ENCODE measurements at places on chromosomes 11 and 22.

- DNase-seq: peak; percentile 28
Measured at GRCh38 chr22:50599816-50600455, 657 bp upstream of the MAPK8IP2 start.

GRCh38 chr11:110349138-110349996, 53.0 kb upstream of the RDX start:
- peak; percentile 76 for DNase-seq

DNA sequence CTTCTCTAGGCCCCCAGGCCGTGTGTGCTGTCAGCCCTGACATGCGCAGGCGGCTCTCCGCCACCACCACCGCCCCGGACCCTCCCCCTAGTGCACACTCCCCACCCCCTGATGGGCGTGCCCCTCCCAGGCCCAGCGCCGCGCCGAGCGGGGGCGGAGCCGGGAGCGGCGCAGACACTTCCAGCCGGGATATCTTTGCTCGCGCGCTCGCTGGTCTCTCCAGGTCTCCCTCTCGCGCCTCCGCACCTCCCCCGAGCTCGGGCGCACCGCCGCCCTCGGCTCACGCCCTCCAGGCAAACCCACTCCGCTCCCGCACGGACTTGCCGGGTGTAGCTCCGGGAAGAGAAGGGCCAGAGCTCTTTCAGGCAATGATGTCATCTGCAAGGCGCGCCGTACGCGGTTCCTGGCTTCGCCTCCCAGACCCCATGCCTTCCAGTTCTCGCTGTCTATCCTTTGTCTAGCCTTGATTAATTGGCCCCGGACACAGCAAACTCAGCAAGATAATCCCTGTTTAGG, at the start of gene SCN3B:
Gene SCN3B, minus strand, starts transcription at position 59 of the 516 bp plus-strand sequence. CDS start 823 bp downstream, outside the sequence.
- DNase-seq: peak; percentile 44

GRCh38 chr11:115377882-115378296, 126.3 kb downstream of the CADM1 start:
- DNase-seq: no peak

DNA sequence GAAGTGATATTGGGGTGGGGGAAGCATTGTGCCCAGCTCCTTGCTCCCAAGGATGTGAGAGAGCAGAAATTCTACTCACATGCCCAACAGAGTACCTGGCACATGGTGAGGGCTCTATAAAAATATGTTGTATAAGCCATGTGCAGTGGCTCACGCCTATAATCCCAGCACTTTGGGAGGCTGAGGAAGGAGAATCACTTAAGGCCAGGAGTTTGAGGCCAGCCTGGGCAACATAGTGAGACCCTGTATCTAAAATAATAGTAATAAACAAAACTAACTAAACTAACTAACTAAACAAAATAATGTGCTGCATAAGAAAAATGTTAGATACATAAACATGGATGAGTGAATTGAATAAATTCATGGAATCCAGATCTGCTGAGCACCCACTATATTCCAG, 33.2 kb upstream of the LRRC32 start:
- DNase-seq: no peak

- no peak for DNase-seq
Measured at GRCh38 chr11:112565551-112565950, 304.9 kb upstream of the PLET1 start.

- no peak for DNase-seq
Measured at GRCh38 chr11:132977746-132978145, 554.6 kb downstream of the OPCML start.

GRCh38 chr11:62880231-62880802, 379 bp upstream of the SLC3A2 start:
- no peak for DNase-seq

DNA sequence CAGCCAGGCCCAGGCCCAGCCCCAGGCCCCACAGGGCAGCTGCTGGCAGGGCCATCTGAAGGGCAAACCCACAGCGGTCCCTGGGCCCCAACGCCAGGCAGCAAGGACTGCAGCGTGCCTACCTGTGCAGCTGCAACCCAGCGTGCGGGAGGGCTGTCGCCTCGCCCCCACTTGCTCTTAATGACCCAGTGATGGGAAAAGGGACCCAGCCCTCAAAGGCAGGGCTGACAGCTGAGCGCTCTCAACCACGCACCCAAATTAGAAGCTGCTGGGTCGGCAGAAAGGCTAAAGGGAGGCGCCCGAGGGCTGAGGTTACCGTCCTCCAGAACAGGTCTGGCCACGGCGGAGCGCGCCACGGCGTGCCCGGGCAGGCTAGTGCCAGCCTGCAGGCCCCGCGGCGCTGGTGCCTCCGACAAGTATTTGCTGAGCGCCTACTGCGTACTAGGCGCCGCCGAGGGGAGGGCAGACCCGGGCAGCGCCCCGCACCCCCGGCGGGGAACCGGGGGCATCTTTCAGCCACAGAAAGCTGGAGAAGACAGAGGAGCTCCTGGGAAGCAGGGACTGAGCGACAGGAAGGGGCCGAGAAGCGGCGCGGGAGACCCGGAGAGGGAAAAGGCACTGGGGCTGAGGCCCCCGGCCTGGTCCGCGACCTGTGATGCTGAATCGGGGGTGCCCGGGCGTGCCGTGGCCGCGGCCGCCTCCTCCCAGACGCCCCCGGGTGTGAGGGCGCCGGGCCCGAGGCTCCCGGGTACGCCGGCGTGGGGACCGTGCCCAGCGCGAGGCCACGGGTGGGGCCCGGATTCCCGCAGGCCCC, 773 bp downstream of the HRAS start:
- DNase-seq: no peak

DNA sequence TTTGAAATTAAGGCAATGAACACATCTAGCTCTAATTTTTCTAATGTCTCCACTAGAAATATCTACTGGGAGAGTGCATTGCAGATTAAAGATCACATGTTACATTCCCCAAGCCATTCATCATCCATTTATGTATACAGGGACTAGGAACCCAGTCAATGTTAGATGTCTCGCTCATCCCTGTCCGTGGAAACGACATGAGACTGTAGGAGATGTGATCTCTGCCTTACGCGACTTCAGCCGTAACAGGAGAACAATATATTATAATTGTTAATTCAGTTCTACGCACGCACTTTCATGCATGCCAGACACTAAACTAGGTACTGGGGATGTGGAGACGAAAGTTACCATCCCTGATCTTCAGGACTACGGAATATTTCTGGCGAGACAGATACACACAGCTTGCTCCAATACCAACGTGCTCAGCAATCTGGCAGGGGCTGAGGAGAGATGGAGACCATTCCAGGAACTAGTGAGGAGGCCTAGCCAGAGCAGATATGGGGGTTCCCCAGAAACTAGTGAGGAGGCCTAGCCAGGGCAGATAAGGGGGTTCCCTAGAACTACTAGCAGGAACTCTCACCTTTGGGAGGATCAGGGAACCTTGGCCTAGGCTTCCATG, 706 bp downstream of the DCPS start:
- DNase-seq: no peak

GRCh38 chr11:64251016-64251752, at the start of gene PLCB3:
PLCB3 (plus strand) TSS chr11:64251530; CDS start chr11:64251650, 120 bp downstream.
- DNase-seq: no peak

DNA sequence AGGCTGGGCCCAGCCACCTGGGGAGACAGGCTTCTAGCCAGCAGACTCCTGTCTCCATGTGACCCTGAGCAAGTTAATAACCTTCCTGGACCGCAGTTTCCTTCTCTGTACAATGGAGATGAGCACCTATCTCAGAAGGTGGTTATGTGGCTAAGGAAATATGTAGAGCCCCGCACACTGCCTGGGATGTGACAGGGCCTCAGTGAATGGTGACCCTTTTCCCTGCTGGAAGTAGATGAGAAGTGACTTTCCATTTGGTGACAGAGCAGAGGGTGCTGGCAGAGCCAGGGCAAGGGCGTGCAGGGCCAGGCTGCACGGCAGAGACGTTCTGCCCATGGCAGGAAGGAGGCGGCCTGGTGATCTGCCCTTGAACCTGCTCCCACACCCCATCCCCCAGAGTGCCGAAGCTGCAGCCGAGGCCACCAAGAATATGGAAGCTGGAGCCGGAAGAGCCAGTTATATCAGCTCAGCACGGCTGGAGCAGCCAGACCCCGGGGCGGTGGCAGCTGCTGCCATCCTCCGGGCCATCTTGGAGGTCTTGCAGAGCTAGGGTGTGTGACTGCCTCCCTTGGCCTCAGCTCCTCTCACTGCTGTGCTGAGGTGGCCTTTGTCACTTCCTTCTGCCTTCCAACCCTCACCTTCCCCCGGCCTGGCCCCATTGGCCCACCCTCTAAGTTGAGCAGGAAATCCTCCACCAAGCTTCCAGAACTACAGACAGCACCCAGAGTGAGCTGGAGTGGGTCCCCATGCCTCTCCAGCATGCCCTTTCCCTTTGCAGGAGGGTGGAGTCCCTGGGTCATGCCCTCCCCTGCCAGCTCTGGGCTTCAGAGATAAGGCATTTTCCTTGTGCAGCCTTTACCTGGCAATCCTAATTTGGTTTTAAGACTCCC, 13.2 kb downstream of the TKFC start:
- no peak for DNase-seq

DNA sequence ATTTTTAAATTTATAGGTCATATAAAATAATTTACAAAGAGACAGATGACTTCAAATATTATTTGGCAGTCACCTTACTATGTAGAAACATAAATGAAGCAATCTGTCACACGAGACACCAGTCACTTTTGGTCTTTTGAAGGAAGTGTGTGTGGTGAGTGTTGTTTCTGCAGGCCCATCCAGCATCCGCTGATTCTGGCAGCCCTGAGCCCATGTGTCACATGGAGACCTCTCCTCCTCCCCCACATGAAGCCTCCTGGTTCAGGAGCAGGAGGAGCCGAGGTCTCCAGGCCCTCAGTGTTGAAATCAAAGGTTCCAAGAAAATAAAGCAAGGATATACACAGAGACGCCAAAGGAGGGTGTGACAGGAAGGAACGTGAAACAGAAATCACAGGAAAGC, 60.1 kb downstream of the ARFGAP3 start:
- DNase-seq: no peak

GRCh38 chr11:58640386-58641023, 18.0 kb downstream of the CNTF start:
- DNase-seq: no peak

GRCh38 chr11:45400591-45400990, 114.5 kb upstream of the SYT13 start:
- no peak for DNase-seq

- no peak for DNase-seq
Measured at GRCh38 chr11:83648610-83649527, 362.7 kb upstream of the CCDC90B start.

GRCh38 chr11:90197377-90197776, 25.5 kb downstream of the CHORDC1 start:
- DNase-seq: no peak

GRCh38 chr11:103157542-103157941, 48.3 kb downstream of the DYNC2H1 start:
- no peak for DNase-seq

GRCh38 chr11:64501500-64502427, 89.3 kb upstream of the SLC22A12 start:
- DNase-seq: no peak

DNA sequence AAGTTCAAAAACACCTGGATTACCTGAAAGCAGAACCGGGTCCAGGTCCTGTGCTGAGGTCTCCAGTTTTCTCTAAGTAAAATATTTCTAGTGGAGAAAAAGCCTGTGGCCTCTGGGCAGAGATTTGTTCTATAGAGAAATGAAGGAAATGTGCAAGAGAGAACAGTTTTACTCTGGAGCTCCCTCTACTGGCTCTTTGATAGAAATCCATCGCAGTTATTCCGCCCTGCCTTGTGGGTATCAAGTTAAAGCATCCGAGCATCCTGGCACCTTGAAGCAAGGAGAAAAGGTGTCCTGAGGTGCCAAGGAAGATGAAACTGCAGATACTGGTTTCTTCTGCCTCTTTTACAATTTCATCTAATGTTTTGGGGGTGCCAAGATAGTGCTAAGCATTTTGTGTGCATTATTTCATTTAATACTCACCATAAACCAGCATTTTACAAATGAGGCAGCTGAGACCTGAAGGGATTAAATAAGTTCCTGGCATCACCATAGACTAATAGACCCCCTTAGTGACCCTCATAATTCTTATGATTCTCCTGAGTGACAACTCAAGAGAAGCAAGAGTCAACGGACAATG, 113.1 kb upstream of the HSD17B12 start:
- no peak for DNase-seq

DNA sequence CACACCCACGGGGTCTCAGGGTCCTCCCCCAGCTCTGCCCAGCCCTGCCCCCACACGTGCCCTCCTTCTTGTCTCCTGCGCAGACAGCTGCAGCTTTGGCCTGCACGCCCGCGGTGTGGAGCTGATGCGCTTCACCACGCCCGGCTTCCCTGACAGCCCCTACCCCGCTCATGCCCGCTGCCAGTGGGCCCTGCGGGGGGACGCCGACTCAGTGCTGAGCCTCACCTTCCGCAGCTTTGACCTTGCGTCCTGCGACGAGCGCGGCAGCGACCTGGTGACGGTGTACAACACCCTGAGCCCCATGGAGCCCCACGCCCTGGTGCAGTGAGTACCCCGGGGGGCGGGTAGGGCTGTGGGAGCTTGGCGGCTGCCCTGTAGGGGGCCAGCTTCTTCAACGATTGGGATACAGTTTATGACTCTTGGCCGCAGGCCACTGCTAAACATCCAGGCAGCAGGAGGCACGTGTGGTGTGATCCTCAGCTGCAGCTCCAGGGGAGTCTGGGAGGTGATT, 30.8 kb downstream of the ST14 start:
- DNase-seq: no peak

GRCh38 chr22:30863081-30863833, 105.3 kb downstream of the MORC2 start:
- DNase-seq: no peak

- no peak for DNase-seq
Measured at GRCh38 chr11:110311783-110312579, 15.6 kb upstream of the RDX start.

GRCh38 chr22:46806794-46807193, 44.3 kb downstream of the TBC1D22A start:
- DNase-seq: no peak

GRCh38 chr11:41458154-41458553, 1.3 kb downstream of the LRRC4C start:
- DNase-seq: no peak

- no peak for DNase-seq
Measured at GRCh38 chr11:74686792-74687191, 44.4 kb downstream of the CHRDL2 start.

DNA sequence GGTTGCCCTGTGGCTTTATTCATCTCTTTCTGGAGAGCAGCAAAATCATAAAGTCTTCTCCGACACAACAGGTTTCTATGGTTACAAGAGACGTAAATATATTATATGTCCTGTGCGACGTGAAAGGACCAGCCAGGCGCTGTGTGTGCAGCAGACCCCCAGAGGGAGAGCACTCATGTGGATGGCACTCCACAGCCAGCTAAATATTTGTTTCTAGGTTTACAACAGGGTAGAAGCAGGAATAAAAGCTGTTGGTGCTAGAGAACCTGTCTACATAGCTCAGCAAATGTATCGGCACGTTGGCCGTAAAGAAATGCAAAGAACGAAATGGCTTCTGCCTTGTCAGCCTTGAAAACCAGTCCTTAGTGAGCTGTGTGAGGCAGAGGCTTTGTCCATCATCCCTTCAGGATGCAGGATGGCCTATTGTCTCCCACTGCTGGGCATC, 133.8 kb upstream of the PITPNB start:
- no peak for DNase-seq

- no peak for DNase-seq
Measured at GRCh38 chr11:62204430-62204829, 4.0 kb upstream of the SCGB2A1 start.

- no peak for DNase-seq
Measured at GRCh38 chr11:60966890-60967289, 4.6 kb upstream of the CD6 start.

- no peak for DNase-seq
Measured at GRCh38 chr11:112941104-112941503, 20.1 kb upstream of the NCAM1 start.

GRCh38 chr22:46509416-46510089, 27.9 kb downstream of the CELSR1 start:
- no peak for DNase-seq

All from stimulated activated CD4-positive, alpha-beta T cell treated with anti-CD3 and anti-CD28 coated beads, TNF-alpha, amount 100 ng/mL, for 24 hours (primary cell).